ENCODE measurements at places on chromosomes 3 and 15.

DNA sequence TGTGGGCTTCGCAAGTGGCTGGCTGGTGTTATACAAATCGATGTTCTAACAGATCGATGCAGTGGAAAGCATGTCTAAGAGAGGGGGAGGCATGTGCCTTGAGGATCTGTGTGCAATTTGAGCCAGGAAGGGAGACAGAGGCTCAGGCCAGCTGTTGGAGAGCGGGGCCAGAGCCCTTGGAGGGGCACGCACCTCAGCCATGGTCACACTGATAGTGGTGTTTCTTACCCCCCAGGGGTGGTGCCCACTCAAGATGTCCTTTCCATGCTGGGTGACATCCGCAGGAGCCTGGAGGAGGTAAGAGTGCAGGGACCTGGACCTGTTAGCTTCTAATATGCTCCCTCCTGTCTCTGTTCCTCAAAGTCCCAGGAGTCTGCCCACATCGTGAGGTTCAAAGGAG, 3.8 kb upstream of the ABTB1 start:
- DNase-seq = no peak

- no peak for DNase-seq
These were observed 15.0 kb downstream of the SEMA3G start for GRCh38 chr3:52429779-52430415.

DNA sequence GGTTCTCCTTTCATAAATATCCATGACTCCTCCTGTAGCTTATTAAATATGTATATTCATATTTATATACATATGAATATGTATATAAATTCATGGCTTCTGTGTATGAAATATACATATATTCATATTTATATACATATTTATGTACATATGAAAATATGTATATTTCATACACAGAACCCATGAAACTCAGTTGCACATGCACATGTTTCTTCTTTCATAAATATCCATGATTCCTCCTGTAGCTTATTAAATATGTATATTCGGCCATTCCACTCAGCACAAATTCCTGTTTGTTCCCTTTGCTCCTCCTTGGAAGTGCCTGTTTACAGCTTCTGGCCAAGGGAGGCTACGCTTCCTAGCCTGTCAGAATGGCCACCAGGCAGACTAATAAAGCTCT, 221.6 kb downstream of the IL5RA start:
- no peak for DNase-seq

- DNase-seq = no peak
These were observed 140.2 kb upstream of the STT3B start for GRCh38 chr3:31392568-31392967.

- DNase-seq = no peak
These were observed 205.3 kb downstream of the ZBTB20 start for GRCh38 chr3:114941626-114942309.

DNA sequence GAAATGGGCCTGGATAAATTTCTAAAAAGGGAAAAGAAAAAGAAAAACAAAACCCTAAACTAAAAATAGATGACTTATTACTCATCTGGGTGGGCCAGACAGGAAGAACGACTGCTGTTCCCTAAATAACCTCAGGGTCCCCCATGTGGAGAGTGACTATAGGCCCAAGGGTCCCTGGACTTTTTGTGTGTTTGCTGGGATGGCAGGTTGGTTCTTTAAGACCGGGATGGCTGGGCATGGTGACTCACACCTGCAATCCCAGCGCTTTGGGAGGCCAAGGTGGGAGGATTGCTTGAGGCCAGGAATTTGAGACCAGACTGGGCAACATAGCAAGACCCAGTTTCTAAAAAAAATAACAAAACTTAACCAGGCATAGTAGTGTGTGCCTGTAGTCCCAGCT, 43.8 kb upstream of the TRA2B start:
- DNase-seq = no peak

DNA sequence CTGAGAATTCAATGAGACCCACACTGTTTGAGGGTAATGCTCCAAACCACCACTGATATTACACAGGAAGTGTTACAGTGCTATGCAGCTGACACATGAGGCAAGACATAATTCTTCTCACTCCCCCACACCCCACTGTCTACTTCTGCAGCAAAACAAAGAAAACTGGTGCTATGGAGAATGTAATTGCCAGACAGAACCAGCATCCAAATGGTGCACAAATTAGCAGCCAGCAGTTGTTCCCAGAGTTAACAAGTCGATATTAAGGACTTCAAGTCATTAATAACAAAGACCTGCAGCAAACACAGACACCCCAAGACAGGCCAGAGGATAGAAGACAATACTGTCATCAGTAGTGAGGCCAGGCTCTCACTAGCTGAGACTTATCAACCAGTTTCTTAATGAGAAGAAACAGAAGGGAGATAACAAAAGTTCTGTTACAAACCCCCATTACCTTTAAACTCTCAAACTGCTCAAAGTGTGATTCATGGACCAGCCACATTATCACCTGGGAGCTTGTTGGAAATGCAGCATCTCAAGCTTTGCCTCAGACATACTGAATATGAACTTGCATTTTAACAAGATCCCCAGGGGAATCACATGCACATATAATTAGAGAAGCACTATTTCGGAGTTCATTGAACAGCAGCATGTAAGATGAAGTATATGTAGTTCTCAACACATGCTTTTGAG, 58.7 kb upstream of the FNDC3B start:
- DNase-seq = no peak

GRCh38 chr15:68268405-68268804, 9.1 kb upstream of the FEM1B start:
- no peak for DNase-seq

DNA sequence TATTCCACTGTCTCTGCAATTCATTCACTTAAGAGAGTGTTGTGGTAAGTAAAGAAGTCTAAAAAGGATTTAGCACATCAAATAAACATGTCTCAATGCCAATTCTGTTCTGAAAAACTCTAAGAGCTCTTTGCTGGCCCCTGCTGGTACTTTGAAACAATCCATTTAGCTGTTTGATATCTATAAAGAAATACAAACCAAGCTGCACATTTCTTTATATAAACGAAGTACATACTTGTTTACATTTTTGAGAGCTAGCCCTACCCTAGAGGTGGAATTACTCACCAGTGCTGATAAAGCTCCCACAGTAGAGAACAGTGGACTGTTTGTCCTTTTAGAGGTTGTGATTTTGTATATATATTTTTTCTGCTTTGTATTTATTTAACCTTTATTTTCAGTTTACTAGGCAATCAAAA, 75.5 kb downstream of the NEDD4 start:
- DNase-seq = no peak

GRCh38 chr15:29785136-29785535, 37.1 kb downstream of the TJP1 start:
- DNase-seq = no peak

GRCh38 chr3:67648229-67648628, 6.2 kb downstream of the SUCLG2 start:
- no peak for DNase-seq

GRCh38 chr3:48276911-48277641, 36.2 kb downstream of the ZNF589 start:
- DNase-seq = no peak

DNA sequence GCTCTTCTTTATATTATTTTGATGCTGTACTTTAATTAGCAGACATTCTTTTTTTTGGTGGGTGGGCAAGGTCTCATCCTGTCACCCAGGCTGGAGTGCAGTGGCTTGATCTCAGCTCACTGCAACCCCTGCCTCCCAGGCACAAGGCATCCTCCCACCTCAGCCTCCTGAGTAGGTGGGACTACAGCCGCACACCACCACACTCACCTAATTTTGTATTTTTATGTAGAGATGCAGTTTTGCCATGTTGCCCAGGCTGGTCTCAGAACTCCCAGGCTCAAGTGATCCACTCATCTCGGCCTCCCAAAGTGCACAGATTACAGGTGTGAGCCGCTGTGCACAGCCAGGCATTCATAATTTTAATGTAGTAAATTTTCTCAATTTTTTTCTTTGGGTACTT, 608.1 kb downstream of the ZNF385D start:
- DNase-seq = no peak

DNA sequence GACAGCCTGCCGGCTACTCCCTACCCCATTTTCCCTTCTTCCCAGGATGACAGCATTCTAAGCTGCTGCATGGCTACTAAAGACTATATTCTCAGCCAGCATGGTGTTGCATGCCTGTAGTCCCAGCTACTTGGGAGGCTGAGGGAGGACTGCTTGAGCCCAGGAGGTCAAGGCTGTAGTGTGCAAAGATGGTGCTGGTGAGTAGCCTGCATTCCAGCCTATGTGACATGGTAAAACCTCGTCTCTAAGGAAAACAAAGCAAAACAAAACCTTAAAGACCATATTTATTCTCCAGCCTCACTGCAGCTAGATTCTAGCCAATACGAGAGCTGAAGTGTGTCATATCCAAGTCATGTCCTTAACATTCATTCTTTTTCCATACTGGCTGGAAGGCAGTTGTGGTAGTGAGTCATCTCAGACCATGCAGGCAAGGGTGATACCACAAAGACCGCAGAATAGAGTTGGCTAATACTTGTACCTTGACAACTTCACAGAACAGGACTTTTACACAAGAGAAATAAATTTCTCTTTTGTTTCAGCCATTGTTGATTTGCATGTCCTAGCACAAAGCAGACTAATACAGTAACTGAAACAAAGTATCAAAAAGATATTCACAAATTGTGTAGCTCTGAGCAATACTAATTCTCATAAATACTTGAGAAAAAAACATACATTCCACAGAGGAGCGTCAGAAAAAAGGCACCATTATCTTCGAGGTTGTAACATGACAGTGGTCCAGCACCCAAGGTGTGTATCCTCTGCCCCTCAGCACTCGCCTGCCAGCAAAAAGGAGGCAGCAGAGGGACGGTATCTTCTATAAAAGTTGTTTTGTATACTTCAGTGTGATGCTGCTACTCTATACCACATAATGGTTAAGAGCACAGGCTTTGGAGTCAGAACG, 14.8 kb downstream of the PBRM1 start:
- no peak for DNase-seq

DNA sequence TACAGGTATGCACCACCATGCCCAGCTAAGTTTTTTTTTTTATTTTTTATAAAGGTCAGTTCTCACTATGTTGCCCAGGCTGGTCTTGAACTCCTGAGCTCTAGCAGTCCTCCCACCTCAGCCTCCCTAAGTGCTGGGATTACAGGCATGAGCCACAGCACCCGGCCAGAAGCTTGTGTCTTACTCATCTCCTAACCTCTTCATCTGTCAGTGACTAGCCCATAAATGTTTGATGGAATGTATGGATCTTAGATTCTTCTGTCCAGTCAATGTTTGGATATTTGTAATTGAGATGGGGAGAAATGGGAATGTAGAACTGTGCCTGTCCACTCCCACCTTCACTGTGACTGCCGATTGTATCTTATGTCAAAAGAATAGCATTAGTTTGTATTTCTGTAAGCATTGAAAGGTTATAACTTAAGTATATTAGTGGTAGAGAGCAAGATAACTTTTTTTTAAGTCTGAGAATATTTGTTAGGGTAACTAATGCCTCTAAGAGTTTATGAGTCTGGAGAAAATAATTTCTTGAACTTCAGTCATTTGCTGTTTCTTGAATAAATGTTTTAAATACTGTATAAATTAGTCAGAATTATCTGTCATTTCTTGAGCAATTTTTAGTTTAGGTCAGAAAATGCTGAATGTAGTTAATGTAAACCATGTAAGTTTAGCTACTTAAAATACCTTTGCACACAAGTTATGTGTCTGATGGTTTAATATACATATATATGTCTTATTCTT, 215.3 kb upstream of the CGNL1 start:
- no peak for DNase-seq

DNA sequence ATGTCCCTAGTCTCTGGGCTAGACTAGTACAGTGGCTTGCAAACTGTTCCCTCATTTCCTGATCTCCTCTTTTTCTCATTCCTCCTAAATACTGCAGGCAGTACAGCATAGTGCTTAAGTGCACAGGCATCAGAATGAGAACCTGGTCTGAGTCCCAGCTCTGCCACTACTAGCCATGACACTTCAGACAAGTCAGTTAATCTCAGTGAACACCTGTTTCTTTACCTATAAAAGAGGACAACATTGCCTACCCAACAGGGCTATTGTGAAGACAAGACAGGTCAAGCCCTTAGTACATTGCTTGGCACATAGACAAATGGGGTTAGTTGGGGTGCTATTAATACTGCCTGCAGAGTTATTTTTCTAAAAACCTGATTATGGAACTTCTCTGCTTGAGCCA, 113.3 kb downstream of the RYR3 start:
- DNase-seq = no peak

DNA sequence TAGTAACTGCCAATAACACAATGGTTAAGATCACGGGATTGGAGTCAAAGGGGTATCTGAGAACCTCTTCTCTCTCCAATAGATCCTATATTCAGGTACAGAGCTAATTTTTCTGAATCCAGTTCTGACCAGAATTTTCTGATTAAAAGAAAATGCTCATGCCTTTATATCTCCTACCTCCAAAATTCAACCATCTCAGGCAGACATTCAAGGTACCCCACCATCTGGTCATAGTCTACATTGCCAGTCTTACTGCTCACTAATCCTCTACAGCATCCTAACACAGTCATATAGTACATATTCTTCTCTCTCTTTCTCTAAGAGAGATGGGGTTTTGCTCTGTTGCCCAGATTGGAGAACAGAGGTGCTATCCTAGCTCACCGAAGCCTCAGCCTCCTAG, 59.1 kb downstream of the LSAMP start:
- no peak for DNase-seq

DNA sequence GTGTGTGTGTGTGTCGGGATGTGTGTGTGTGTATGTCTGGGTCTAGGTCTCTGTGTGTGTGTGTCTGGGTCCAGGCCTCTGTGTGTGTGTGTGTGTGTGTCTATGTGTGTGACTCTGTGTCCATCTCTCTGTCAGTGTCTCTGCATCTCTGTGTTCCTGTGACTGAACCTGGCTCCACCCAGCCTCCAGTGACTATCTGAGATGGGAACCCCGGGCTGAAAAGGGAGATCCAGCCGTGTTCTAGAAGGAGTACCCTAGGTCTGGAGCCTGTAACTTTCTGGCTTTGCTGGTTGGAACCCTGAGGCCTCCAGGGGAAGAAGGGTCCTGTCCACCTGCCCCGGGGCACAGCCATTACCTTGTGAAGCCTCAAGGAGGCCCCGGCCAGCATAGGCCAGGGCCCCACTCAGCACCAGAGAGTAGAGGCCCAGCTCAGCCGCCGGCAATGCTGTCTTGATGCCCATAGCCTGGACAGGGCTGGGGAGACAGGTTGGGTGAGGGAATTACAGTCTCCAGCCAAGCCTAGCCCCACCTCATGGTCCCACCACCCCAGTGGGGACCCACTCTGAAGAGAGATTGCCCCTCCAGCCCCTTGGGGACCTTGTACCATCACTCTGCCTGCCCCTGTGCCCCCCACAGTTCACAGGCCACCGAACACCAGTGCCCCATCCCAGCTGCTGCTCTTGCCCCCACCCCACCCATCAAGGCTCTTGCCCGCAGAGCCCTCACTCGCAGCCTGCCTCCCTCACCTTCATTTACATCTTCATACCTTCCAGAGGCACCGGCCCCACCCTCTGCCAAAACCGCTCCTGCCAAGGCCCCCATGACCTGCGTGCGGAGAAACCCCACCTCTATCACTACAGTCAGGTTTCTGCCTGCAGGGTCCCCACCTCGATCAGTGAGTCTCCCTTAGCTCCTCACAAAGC, 2.0 kb downstream of the HHATL start:
- DNase-seq = no peak

DNA sequence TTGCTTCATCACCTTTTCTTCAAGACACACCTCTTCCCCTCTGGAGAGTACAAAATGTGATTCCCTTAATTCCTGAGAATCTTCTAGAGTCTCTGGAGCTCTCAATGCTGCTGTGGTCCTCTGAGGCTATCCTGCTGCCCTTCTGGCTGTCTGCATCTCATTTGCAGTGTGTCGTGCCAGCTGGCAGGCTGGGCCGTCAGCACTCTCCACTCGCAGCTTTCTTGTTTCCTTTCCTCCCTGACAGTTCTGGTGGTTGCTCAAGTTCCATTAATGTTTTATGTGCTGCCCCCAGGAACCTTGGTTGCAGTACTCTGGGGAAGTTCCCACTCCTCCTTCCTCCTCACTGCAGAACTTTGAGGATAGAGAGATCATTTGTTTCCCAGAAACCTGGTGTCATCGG, 210.8 kb upstream of the ROPN1 start:
- peak; percentile 41 for DNase-seq
